ENCODE measurements at places on chromosomes 12 and 14.
A peak's percentile ranks its signal among the peaks of the same experiment; 100 is the strongest.

DNA sequence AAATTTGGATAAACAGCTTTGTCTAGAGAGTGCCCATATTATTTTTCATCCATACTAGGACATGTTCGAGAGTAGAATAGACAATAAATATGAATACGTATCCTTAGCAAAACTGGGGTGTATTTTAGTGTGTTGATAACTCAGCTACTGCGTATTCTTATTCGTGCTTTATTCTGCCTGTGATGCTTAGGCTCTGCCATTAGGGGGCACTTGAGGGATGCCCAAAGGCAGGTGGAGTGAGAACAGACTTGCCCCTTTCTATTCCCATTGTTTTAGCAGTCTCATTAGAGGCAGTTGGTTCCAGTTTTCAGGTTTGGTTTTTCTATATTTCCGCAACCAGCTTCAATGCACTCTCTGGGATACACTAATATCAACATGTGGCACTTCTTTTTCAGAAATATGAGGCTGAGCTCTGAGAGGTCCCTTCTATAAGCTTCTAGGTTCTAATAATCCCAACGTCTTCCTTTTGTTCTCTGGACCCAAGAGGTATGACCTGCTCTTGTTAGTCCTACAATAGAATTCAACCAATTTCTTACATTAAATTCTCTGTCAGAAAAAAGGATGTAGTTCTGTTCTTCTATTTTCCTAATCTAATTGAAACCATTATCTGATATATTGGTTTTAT, 985.7 kb upstream of the FBXO33 start:
- H3K4me1 ChIP-seq = no peaks in the 10 kb centered on the region
- no peaks in the 10 kb centered on the region for H3K27me3 ChIP-seq
- H3K36me3 ChIP-seq = no peaks in the 10 kb centered on the region
- no peak overlapping the region for H3K4me3 ChIP-seq
- DNase-seq = peak; percentile 36

GRCh38 chr12:102957339-102958050, at the start of gene ASCL1:
ASCL1 (plus strand) TSS chr12:102957674; CDS start chr12:102958245, 571 bp downstream.
- H3K36me3 ChIP-seq = no peaks in the 10 kb centered on the region
- H3K4me3 ChIP-seq = peak within 1 kb of the TSS; percentile 69
- peaks cover 89% of the 10 kb centered on the region for H3K27me3 ChIP-seq
- H3K4me1 ChIP-seq = peaks cover 26% of the 10 kb centered on the region
- H3K27ac ChIP-seq = no peak within 1 kb of the TSS
- DNase-seq = peak; percentile 28

- H3K4me3 ChIP-seq = no peak overlapping the region
- no peaks in the 10 kb centered on the region for H3K36me3 ChIP-seq
- peak; percentile 76 for DNase-seq
- peak overlapping the region; percentile 74 for H3K27ac ChIP-seq
Measured at GRCh38 chr14:26199590-26200370, 398.1 kb downstream of the NOVA1 start.

GRCh38 chr12:76687981-76688380, 75.9 kb upstream of the ZDHHC17 start:
- peaks cover 10% of the 10 kb centered on the region for H3K4me1 ChIP-seq
- H3K27ac ChIP-seq = peak overlapping the region; percentile 61
- no peaks in the 10 kb centered on the region for H3K27me3 ChIP-seq
- DNase-seq = no peak
- H3K4me3 ChIP-seq = peak overlapping the region; percentile 15

DNA sequence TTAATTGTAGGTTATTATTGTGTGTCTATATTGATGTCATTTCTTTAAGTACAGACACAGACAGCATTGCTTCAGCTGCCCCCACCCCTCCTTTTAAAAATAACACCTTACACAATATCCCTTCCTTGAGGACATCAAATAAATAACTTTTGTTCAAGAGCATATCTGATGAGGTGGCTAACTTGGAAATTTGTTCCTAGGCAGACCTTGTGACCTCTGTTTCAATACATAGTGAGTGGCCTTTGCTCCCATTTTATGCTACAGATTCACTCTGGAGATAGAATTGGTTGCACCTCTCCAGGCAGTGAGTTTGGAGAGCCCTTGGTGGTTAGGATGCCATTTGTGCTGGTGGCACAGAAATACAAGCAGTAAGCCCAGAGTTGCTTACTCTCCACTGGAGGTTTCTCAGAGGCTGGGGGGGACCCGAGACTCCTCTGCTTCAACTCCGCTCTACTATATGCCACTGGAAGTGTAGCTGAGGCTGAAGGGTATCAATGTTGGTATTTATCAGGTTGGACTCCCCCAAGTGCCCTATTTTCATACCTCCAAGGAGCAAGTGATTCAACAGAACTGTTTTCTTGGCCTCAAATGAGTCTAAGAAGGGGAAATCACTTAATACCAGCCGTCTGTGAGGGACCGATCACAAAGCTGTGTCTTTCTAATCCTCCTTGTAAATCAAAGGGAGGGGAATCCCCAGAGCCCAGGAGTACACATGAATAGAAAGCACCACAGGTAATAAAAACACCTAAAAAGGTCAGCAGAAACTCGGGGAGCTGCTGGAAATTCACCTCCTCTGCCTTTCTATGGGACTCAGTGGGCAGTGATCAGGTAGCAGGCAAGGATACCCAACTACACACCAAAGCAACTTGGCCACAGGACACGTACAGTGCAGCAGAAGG, 463.1 kb downstream of the RAD51B start:
- no peak for DNase-seq
- H3K4me3 ChIP-seq = no peak overlapping the region
- H3K27me3 ChIP-seq = no peaks in the 10 kb centered on the region
- no peak overlapping the region for H3K27ac ChIP-seq
- no peaks in the 10 kb centered on the region for H3K36me3 ChIP-seq

DNA sequence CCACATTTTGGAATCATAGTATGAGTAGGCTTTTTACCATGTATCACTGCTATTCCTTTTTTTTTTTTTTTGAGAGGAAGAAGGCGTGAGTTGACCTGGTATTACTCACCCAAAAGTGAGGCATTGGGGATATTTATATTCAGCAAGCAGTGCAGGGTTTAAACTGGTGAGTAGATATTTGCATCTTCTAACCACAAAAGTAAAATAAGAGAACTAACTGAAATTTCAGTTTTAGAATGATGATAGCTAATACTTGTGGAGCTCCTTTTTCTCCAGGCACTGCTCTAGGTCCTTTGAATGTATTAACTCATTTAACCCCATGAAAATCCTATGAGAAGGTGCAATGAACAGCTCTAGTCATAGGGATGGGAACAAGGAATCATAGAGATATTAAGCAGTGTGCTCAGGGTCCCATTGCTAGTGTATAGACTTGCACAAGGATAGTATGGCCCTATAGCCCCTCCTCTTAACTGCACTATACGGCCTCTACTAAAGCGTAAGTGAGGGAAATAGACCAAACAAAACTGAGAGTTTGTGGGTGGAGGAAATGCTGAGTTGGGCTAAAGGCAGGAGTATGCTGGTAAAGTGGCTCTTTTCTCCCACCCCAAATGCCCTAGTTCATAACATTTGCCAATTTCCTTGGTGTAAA, 104.3 kb upstream of the MAX start:
- no peaks in the 10 kb centered on the region for H3K36me3 ChIP-seq
- H3K4me3 ChIP-seq = no peak overlapping the region
- H3K27ac ChIP-seq = no peak overlapping the region
- peak; percentile 52 for DNase-seq
- H3K27me3 ChIP-seq = no peaks in the 10 kb centered on the region

- H3K4me1 ChIP-seq = peaks cover 3% of the 10 kb centered on the region
- H3K36me3 ChIP-seq = peaks cover 2% of the 10 kb centered on the region
- no peak for DNase-seq
- no peak overlapping the region for H3K27ac ChIP-seq
- H3K4me3 ChIP-seq = no peak overlapping the region
Measured at GRCh38 chr14:55306938-55307589, 35.8 kb downstream of the FBXO34 start.

DNA sequence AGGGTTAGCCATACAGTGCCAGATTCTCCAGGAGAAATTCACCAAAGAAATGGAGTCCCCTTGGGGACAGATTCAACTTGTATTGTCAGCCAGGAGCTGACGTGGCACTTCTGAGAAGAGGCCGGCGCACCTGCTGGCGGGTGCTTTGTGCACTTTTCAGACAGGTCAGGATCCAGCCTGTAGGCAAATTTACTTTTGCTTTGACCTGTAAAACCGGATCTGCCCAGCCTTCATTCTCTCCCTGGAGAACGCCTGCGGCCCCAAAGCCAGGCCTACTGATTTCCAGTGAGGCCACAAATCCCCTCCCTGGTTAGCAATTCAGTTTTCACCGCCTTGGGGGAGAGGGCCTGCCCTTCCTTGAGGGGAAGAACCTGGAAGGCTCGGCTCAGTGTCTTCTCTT, 17.4 kb downstream of the P2RX4 start:
- H3K4me3 ChIP-seq = no peak overlapping the region
- DNase-seq = no peak
- no peaks in the 10 kb centered on the region for H3K27me3 ChIP-seq
- H3K4me1 ChIP-seq = no peaks in the 10 kb centered on the region

DNA sequence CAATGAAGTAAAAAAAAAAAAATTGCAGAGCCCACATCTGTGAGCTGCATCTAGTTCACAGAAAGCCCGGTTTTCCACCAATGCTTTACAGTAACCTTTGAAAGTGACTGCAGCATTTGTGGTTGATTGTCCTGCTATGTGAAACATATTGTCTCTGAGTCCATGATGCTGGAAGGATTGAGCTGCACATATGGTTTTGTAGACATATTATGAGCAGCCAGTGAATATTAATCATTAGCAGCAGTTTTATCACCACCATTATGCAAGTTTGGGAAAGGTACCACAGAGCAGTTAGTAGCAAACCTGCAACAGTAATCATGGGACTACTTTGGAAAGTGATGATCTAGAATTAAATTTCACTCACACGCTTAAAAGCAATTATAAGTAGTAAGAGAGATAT, 151.5 kb upstream of the PRICKLE1 start:
- no peak overlapping the region for H3K4me3 ChIP-seq
- H3K36me3 ChIP-seq = no peaks in the 10 kb centered on the region
- H3K4me1 ChIP-seq = peaks cover 2% of the 10 kb centered on the region
- no peaks in the 10 kb centered on the region for H3K27me3 ChIP-seq
- H3K27ac ChIP-seq = no peak overlapping the region

- H3K36me3 ChIP-seq = no peaks in the 10 kb centered on the region
- no peak overlapping the region for H3K4me3 ChIP-seq
- H3K27ac ChIP-seq = no peak overlapping the region
- peaks cover 2% of the 10 kb centered on the region for H3K4me1 ChIP-seq
- no peak for DNase-seq
- H3K27me3 ChIP-seq = no peaks in the 10 kb centered on the region
Measured at GRCh38 chr14:53929871-53930715, 26.5 kb downstream of the BMP4 start.

GRCh38 chr14:90739318-90740068, 76.7 kb downstream of the TTC7B start:
- no peaks in the 10 kb centered on the region for H3K27me3 ChIP-seq
- DNase-seq = no peak
- peaks cover 5% of the 10 kb centered on the region for H3K36me3 ChIP-seq
- no peak overlapping the region for H3K4me3 ChIP-seq
- H3K4me1 ChIP-seq = no peaks in the 10 kb centered on the region

DNA sequence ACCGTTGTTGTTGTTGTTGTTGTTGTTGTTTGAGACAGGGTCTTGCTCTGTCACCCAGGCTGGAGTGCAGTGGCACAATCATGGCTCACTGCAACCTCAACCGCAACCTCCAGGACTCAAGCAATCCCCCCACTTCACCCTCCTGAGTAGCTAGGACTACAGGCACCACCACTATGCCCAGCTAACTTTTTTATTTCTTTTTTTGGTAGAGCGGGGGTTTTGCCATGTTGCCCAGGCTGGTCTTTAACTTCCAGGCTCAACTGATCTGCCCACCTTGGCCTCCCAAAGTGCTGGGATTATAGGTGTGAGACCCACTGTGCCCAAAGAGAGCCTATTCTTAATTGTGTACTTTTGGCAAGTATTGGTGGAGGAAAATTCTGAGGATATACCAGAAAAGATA, 25.7 kb downstream of the MOK start:
- peak overlapping the region; percentile 97 for H3K27ac ChIP-seq
- DNase-seq = no peak
- H3K27me3 ChIP-seq = no peaks in the 10 kb centered on the region
- H3K36me3 ChIP-seq = peaks cover 4% of the 10 kb centered on the region
- no peak overlapping the region for H3K4me3 ChIP-seq
- peaks cover 15% of the 10 kb centered on the region for H3K4me1 ChIP-seq

- peaks cover 13% of the 10 kb centered on the region for H3K27me3 ChIP-seq
- peaks cover 31% of the 10 kb centered on the region for H3K4me1 ChIP-seq
- peak overlapping the region; percentile 64 for H3K4me3 ChIP-seq
- DNase-seq = peak; percentile 75
- peaks cover 9% of the 10 kb centered on the region for H3K36me3 ChIP-seq
Measured at GRCh38 chr14:24332268-24332993, 2.4 kb downstream of the ADCY4 start.

Measured in mesenchymal stem cell (in vitro differentiated cells and primary cell).